ENCODE measurements at places on chromosomes 3 and 15.
A peak's percentile ranks its signal among the peaks of the same experiment; 100 is the strongest.

- no peak for DNase-seq
Observed at GRCh38 chr3:149332227-149332765, 1.1 kb downstream of the TM4SF18 start.

- DNase-seq = no peak
Observed at GRCh38 chr3:165903885-165904630, 66.8 kb upstream of the BCHE start.

- DNase-seq = no peak
Observed at GRCh38 chr3:57923752-57924151, 84.5 kb upstream of the FLNB start.

- no peak for DNase-seq
Observed at GRCh38 chr15:59825901-59826300, 136.8 kb upstream of the BNIP2 start.

DNA sequence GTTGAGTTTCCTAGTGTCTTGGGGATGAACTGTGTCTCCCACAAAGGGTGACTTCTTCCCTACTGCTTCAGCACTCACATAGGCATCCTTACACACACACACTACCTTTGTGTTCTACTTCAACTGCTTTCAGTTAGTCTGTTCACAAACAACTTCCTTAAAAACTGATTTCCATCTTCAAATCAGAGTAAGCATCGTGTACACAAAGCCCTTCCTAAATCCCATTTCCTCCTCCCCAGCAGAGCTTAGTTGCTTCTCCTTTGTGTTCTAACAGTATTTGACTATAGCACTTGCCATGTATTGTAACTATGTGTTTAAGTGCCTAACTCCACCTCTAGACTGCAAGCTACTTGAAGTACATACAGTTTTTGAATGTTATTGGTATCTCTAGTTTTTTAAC is 71.7 kb downstream of the TNIK start:
- no peak for DNase-seq

DNA sequence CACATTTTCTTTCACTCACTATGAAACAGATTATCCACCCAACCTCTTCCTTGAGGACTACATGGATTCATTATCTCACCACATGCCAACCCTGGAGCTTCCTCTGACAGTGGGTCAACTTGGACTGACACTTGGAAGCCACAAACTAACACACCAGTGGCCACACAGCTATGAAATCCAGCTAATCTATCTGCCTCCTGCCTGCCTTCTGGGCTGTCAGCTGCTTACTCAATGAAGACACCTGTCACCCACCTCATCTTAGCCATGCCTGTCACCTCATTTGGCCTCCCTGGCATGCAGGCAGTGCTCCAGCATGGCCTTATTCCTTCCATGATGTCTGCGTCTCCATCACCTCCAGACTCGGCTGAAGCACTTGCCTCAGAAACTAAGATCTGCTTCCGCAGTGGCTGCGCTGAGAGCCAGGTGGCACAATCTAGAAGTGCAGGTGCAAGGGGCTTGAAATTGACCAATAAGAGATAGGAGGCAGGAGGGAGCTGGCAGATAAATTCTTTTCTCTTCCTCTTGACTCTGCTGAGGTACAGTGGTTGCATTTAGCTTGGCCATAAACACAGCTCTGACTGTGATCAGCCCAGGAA is 105.2 kb upstream of the RNF7 start:
- DNase-seq = no peak

GRCh38 chr3:181709537-181710279 is 2.0 kb upstream of the SOX2 start:
- no peak for DNase-seq

DNA sequence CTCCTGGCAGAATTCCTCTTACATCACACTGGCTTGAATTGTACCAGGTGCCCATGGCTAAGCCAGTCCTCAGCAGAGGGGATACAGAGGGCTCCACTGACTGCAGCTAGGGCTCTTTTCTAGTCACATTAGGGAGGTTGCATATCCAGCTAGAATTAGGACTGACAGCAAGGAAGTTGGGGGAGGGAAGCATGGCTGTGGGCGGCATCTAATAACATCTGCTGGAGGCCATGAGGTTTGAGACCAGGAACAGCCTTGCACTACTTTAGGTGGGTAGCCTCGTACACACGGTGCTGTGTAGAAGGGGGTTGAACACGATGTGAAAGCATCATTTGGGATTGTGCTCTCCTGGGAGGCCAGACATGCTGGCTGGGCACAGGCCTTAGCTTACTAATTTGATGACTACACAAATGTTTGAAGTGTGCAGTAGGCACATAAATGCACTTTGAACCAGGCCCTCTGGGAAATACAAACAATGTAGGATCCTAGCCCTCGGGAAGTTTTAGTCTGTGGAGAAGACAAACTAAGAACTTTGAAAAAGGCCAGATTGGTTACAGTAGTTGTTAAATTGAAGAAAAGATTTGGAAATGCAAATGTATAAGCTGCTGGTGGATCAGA is 30.2 kb downstream of the CHCHD6 start:
- no peak for DNase-seq

- DNase-seq = no peak
Observed at GRCh38 chr3:44136421-44136820, 105.3 kb upstream of the TOPAZ1 start.

DNA sequence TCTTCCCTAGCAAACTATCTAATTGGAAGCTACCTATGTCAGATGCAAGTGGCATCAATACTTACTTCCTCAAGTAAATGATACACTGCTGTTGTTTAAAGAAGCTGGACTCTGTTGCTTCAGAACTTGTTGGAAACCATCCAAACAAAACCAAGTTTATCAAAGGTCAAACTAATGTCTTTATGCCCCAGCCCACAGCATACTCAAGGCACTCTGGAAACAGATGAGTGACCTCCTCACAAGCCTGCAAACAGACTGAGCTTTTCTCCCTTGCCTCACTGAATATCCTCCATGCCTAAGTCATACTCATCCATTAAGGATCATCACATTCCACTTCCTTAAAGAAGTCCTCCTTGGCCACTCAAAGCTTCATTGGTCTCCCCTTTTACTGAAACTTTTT is 107.4 kb upstream of the ACP3 start:
- DNase-seq = no peak

- DNase-seq = no peak
Observed at GRCh38 chr3:73365756-73366397, 258.9 kb downstream of the PDZRN3 start.

DNA sequence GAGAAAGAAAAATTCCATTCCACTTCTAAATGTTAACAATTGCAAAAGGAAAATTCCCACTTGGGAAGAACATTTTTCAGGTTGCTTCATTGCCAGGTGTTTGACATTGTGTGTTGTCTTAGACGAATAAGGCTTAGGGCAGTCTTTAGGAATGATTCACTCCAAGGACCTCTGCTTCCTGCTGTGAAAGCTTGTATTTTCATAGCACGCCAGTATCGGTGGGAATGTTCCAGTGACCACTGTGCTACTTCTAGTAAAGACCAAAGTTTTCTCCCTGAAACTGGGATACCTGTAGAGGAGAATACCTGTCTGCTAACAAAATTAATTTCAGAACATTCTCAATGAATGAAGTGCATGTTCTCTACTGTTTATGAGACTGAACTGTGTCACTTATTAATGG is 64.1 kb downstream of the CDIN1 start:
- no peak for DNase-seq

DNA sequence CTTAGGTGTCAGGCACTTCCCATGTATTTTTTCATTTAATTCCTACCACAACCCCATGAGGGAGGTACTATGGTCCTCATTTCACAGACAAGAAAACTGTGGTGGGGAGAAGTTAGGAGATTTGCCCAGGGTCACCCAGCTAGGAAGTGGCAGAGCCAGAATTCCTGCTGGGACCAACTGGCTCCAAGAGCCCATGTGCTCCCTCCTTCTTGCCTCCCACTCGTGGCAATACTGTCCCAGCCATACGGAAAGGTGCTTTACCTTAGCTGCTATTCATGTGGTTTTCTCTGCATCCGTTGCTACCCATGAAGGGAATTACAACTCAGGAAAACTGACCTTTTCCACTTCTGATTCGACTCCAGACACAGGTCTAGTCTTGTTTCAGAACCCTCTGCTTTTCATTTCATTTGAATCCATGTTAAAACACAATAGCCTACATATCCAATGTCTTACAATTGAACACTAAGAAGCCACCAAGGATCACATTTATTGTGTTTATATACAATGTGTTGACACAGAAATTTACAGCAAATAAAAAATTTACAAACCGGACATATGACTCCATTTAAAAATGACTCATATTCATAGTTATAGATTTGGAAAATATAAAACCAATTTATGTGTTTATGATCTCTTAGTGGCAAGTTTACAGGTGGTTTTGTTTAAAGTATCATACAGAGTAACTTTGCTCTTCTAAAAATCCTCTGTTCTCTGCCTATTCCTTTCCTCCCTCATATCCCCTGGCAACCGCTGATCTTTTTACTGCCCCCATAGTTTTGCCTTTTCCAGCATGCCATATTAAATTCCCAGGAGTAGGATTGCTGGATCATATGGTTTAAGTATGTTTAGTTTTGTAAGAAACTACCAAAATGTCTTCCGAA is 58.8 kb downstream of the BTD start:
- DNase-seq = no peak

DNA sequence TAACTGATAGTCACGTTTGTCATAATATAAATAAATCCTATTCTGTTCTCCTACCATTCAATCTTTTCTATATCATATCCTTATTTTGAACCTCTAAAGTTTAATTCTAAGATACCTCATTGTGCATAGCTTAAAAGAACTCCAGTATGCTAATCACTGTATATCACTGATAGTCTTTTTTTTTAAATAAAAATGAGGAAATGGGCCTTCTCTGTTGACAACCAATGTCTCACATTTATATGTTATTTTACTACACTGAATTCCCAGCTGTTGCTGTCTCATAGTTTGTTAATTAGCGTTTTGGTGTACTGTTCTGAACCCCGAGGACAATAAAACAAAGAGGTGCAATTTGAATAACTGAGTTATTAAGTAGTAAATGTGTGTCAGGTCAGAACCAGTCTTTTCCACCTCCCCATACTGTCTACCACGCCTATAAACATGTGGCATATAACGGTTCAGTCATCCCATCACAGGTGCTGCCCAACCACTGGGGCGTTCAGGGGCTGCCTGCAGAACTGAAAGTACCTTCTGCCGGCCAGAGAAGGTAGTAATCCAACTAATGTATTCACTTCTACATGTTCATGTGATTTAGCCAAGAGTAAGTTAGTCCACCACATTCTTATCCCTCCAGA is 14.9 kb downstream of the CBLB start:
- DNase-seq = no peak

- DNase-seq = no peak
Observed at GRCh38 chr3:177676947-177677587, 479.8 kb upstream of the TBL1XR1 start.

DNA sequence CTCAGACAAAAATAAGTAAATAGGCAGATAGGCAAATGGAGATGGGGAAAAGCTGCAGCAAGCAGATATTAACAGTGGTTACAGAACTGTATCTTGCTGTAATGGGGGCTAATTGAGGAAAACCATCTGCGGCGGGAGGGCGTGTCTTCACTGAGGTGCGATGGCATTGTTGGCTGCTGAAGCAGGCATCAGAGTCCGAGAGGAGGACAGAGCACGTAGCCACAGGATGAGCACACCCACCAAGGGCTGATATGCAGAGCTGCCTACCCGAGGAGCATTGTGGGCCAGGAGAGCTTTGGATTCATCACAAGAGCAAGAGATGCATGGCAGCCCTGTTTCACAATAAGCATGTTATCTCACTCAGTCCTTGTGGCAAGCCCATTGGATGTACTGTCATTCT is 30.4 kb downstream of the CHRNA7 start:
- no peak for DNase-seq

- DNase-seq = no peak
Observed at GRCh38 chr15:51861557-51862359, 32.3 kb downstream of the TMOD3 start.

DNA sequence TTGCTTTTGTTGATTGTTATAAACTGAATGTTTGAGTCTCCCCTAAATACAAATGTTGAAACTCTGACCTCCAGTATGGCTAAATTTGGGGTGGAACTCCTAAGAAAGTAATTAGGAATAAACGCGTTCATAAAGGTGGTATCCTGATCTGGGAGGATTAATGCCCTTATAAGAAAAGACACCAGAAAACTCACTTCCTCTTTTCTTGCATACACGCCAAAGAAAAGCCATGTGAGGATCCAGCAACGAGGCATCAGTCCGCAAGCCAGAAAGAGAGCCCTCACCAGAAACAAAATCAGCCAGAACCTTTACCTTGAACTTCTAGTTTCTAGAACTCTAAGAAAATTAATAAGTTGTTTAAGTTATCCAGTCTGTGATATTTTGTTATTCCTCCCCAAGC is 37.4 kb upstream of the AZI2 start:
- no peak for DNase-seq

GRCh38 chr3:72665701-72666446 is 182.4 kb downstream of the SHQ1 start:
- peak; percentile 20 for DNase-seq

- no peak for DNase-seq
Observed at GRCh38 chr3:156620260-156620659, 54.1 kb upstream of the TIPARP start.

GRCh38 chr3:126512916-126513650 is 4.5 kb downstream of the UROC1 start:
- DNase-seq = no peak

GRCh38 chr3:143533391-143533790 is 314.9 kb downstream of the SLC9A9 start:
- no peak for DNase-seq

DNA sequence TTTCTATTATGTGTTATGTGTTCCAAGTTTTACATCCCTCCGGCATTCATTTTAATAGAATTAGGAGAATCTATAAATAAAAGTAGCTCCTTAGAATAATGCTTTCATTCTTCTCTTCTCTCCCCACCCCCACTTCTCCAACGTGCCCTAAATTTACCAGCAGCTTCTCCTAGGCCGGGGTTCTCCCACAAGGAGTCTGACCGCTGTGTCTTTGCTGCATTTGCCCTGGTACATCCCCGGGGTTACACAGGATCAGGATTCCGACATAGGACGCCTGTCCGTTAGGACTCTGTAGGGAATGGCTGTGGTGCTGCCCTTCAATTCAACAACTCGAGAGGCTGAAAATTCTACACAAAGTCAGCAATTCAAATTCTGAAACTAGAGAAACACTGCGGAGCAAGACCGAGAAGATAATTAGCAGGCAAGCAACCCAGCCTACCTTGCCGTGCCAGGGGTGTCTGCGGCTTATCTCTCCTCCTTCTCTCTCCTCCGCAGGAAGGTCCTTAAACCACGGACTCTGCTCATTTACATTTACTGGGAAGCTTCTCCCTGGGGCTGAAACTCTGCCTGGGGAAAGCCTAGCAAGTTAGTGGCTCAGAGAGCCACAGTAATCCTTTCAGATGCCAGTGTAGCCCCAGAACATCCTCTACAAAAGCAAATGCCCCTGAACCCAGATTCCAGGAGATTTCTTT is 18.8 kb downstream of the PCSK6 start:
- DNase-seq = no peak

All from GM18507 (cell line).